GM12878 (cell line): ENCODE measurements at places on chromosomes 2 and 18.

- no peak for DNase-seq
- no peaks in the 10 kb centered on the region for H3K36me3 ChIP-seq
- H3K4me3 ChIP-seq, result no peak overlapping the region
- H3K4me1 ChIP-seq, result no peaks in the 10 kb centered on the region
Observed at GRCh38 chr18:7855028-7855427, 287.9 kb downstream of the PTPRM start.

GRCh38 chr18:45856531-45856930 is 31.1 kb downstream of the SIGLEC15 start:
- no peak overlapping the region for H3K27ac ChIP-seq
- H3K4me1 ChIP-seq, result no peaks in the 10 kb centered on the region
- H3K27me3 ChIP-seq, result no peaks in the 10 kb centered on the region

DNA sequence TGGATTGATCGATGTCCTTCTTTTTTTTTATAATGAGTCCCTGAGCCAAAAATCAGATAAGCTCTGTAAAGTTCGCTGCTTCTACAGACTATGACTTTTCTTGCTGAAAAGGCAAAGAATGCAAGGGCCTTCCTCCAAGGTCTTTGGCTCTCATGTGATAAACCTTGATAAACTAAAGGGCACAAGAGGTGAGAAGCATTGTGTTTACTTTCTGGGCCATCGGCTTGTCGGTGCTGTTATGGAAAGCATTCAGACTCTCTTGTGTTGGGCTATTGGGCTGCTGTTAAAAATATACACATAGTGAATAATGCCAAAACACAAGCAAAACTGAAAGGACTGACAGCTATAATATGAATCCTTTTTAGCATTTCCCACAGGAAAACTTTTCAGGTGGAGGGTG is 472.4 kb upstream of the SPHKAP start:
- no peaks in the 10 kb centered on the region for H3K27me3 ChIP-seq
- H3K36me3 ChIP-seq, result no peaks in the 10 kb centered on the region
- H3K4me3 ChIP-seq, result no peak overlapping the region
- no peak overlapping the region for H3K27ac ChIP-seq
- DNase-seq, result no peak

DNA sequence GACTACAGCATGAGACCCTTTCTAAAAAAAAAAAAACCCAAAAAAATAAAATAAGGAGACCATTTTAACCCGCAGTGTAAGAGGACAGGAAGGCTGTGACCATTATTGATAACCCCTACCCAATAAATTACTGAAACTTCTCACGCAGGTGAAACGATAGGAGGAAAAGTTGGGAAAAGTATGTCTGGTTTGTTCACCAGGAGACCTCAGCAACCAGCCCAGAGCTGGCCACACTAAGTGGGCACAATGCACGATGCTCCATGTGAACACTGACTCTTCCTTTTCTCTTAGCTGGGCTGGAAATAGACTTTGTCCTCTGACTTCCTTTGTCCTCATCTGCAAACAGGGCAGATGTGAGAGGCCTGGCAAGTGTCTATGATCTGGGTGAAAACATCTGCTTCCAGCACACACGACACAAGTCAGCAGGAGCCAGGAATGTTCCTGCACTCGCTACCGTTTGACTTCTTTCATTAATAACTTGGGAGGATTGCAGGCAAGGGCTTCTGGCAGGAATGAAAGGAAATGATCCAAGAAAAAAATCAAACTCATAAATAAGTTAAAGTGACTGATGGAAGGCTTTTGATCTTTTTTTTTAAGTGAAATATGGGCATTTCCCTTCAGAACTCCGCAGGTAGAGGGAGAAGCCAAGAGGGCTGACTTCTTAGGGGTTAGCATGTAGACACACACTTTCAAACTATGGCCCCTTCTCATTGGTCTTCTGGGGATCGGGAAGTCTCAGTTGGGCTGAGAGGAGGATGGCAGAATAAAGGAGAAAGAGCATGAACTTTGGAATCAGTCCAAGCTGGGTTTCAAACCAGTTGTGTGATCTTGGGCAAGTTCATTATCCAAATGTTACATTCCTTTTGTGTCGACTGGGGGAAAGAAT is 137.4 kb upstream of the MYCN start:
- no peak overlapping the region for H3K4me3 ChIP-seq
- no peaks in the 10 kb centered on the region for H3K4me1 ChIP-seq
- no peak for DNase-seq

DNA sequence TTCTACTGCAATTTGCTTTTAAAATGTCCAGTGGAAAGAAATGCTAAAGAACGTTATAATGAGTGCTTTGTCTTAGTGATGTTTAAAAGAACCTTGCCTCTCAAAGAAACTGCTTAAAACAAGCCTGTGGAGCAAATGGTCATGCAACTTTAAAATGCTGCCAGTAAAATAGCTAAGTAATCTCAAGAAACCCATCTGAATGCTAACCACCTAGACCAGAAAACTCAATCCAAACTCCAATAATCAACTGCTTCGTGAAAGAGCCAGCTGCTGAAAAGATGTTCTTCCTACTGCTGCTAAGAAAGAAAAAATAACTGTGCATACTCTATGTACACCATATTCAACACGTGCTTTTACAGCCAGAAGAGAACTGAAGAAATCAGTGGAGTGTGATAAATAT is 145.6 kb downstream of the PDE1A start:
- no peak overlapping the region for H3K4me3 ChIP-seq
- DNase-seq, result no peak
- no peaks in the 10 kb centered on the region for H3K4me1 ChIP-seq
- no peaks in the 10 kb centered on the region for H3K36me3 ChIP-seq
- no peaks in the 10 kb centered on the region for H3K27me3 ChIP-seq

GRCh38 chr18:67200665-67201064 is 315.9 kb downstream of the DSEL start:
- DNase-seq, result no peak
- H3K36me3 ChIP-seq, result no peaks in the 10 kb centered on the region
- H3K4me1 ChIP-seq, result no peaks in the 10 kb centered on the region
- no peak overlapping the region for H3K4me3 ChIP-seq
- no peak overlapping the region for H3K27ac ChIP-seq
